Renal cortical epithelial cell (primary cell): ENCODE measurements at places on chromosomes 5 and 9. TPM values are rescaled to one million over a fixed set of nuclear protein-coding genes. Genes with fewer than 3 reads are reported as not detected.

The FOXD4L5 gene
- 0.17 and 0.20 TPM in 2 replicates for total RNA-seq

GRCh38 chr5:142527234-142527633, 158.7 kb downstream of the FGF1 start:
- DNase-seq, result no peak

GRCh38 chr5:143373076-143373475, 30.4 kb downstream of the NR3C1 start:
- no peak for DNase-seq

DNA sequence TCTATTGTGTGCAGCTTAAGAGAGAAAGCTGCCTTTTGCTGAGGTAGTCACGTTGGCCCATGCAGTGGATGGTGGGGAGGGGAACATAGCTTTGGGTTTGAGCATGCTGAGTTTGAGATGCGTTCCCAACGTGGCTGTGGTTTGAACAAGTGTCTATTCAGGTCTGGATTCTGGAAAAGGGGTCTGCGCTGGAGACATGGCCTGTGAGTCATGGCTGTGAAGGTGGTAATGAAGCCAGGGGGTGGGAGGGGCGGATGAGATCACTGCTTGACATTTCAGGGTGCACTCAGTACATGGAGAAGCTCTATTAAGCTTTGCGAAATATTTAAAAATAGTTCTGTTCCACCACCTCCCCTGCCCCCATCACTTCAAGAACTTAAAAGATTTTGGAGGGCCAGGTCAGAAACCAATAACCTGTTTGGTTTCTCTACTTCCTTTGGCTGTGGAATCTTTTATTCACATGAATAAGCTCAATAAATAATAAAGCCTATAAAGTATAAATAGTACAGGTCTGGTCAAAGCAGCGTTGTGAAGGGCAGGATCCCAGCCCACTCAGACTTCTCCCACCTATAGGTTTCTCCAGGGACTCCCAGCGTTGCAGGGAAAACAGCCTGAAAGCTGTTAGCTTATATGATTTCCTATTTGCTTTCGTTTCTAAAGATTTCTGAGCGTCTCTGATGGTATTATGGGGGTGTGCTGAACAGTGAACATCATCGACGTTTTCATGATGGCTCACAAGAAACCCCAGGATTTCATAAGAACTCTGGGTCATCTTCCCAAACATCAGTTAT, 189.9 kb downstream of the NSG2 start:
- no peak for DNase-seq
